ENCODE measurements at places on chromosomes 13 and 19.
A peak's percentile ranks its signal among the peaks of the same experiment; 100 is the strongest.

DNA sequence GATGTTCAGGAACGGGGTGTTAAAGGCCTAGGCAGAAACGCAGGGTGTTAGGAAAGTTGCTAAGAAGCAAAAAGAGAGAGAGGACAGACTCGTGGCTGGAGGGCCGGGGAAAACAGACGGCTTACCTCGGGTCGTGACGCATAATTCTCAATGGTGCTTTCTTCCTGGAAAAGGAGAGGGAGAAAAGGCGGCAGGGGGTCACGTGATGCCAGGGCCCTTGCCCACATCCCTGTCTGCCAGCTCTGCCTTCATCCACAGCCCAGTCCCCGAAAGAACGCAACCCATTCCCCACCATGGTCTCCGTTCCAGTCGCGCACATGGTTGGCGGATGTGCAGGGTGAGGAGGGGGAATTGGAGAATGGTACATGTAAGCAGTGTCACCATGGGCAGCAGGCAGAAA is 1.6 kb downstream of the KRTDAP start:
- no peak for DNase-seq

- no peak for DNase-seq
These were observed at the start of gene ADM5 for GRCh38 chr19:49689133-49690078. ADM5 (plus strand) TSS chr19:49689594; CDS start chr19:49689838, 244 bp downstream.

DNA sequence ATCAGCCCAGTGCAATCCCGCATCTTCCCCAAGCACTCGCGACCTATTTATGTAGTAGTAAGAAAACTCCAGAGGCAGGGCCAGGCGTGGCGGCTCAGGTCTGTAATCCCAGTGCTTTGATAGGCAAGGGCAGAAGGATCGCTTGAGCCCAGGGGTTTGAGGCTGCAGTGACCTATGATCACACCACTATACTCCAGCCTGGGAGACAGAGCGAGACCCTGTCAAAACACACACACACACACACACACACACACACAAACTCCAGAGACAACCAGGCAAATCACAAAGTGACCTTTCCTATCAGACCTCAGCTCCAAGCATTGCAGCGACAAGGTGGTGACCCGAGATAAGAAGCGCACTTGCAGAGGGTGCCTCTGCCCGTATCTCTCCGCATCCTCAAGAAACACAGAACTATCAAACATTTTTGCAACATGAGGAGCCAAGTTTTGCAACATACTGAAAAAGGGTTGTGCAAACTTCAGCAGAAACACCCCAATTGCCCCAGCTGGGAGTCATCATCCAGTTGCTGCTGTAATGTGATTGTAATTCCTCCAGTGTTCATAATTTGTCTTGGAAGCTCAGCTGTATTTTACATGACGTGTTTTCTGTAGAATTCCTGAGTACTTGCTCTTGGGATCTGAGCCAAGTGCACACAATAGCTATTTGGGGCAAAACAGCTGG is 8.7 kb upstream of the KLF2 start:
- peak; percentile 100 for DNase-seq

GRCh38 chr19:28840891-28841290 is 372.1 kb downstream of the UQCRFS1 start:
- no peak for DNase-seq

- DNase-seq: no peak
These were observed 9.8 kb downstream of the PROZ start for GRCh38 chr13:113168211-113168610.

DNA sequence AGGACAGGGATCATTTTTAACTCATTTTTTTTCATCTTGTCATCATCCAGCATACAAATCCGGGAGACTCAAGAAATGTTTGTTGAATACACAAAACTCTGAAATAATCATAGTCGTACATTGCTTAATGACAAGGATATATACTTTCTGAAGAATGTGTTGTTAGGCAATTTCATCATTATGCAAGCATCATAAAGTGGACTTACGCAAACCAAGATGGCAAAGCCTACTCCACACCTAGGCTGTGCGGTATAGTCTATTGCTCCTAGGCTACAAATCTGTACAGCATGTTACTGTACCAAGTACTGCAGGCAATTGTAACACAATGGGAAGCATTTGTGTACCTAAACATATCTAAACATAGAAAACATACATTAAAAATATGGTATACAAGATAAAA is 264.1 kb downstream of the TSHZ3 start:
- peak; percentile 7 for DNase-seq

DNA sequence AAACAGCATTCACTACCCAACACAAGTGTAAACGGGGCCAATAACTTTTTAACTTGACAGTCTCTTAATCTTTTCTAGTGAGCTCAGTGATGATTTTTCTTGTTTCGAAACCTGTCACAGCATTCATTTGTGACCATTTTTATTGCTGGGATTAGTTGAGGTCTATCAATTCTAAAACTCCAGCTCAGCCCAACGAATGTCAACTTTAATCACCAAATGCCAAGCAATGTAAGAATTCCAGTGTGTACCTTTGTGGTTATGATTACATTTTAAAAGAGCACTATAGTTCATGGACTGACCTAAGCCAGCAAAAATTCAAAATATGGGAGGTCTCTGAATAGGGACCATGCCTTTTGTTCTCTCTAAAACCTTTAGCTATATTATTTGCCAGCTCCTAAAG is 694.3 kb upstream of the SGCG start:
- peak; percentile 53 for DNase-seq

- no peak for DNase-seq
These were observed 118.1 kb downstream of the STARD13 start for GRCh38 chr13:33167491-33167890.

DNA sequence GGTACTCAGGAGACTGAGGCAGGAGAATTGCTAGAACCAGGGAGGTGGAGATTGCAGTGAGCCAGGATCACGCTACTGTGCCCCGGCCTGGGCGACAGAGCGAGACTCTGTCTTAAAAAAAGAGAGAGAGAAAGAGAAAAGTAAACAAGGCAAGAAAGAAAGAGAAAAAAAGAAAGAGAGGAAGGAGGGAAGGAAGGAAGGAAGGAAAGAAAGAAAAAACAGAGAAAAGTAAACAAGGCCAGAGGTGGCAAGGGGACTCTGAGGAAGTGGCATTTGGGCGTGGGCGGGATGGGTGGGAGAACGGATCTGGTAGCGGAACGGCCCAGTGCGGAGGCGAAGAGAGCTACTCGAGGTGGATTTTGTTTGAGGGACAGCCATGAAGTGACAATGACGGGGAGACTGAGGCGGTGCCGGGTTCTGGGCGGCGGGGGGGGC is 7.5 kb upstream of the ARRDC2 start:
- DNase-seq: no peak

GRCh38 chr19:55196803-55197202 is 12.5 kb downstream of the PTPRH start:
- no peak for DNase-seq

GRCh38 chr13:30466841-30467252 is 1.1 kb upstream of the HMGB1 start:
- DNase-seq: no peak

DNA sequence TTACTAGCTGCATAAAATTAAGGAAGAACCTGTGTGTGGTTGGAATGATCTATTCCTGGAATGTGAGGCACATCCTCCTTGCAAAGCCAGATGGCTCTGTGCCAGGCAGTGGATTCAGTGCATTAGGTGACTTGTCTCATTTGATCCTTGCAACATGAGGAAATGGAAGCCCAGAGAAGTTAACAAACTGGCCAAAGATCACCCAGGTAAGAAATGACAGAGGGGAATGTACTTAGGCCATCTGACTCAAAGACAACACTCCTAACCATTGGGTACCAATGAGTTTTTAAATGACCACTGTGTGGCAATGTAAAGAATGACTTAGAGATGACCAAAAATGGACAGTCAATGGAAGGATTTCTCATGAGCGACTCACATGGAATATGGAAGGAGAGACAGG is 114.2 kb upstream of the RXFP2 start:
- no peak for DNase-seq

GRCh38 chr13:90270226-90270625 is 1077.3 kb upstream of the MIR17HG start:
- DNase-seq: peak; percentile 1

- DNase-seq: no peak
These were observed 13.5 kb upstream of the CNFN start for GRCh38 chr19:42403586-42403985.

DNA sequence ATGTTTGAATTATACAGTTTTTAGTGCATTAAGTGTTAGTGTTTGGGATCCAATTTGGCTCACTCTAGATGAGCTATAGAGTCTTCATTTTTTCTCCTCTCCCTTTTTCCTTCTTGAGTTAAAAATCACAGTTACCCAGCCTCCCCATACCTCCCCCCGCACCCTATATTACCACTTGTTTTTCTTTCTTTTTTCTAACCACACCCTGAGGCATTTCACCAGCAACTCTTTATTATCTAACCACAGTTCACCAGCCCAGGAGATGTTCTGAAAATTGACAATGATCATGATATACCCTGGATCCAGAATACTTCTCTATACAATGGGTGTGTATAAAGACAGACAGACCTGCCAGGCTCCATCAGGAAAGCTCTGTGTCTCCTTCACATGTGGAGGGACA is 86.5 kb upstream of the UBL3 start:
- no peak for DNase-seq

DNA sequence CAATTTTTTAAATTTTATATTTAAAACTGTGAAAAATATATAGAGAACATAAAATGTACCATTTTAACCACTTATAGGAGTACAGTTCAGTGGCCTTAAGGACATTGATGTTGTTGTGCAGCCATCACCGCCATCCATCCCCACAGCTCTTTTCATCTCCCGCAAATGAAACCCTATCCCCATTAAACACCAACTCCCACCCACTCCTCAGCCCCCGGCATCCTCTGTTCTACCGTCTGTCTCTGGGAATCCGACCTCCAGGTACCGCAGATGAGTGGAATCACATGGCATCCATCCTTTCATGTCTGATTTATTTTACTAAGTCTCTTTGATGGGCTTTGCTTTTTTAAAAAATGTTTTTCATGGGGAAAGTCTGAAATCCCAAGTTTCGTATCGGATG is 23.8 kb upstream of the SMIM17 start:
- DNase-seq: no peak

DNA sequence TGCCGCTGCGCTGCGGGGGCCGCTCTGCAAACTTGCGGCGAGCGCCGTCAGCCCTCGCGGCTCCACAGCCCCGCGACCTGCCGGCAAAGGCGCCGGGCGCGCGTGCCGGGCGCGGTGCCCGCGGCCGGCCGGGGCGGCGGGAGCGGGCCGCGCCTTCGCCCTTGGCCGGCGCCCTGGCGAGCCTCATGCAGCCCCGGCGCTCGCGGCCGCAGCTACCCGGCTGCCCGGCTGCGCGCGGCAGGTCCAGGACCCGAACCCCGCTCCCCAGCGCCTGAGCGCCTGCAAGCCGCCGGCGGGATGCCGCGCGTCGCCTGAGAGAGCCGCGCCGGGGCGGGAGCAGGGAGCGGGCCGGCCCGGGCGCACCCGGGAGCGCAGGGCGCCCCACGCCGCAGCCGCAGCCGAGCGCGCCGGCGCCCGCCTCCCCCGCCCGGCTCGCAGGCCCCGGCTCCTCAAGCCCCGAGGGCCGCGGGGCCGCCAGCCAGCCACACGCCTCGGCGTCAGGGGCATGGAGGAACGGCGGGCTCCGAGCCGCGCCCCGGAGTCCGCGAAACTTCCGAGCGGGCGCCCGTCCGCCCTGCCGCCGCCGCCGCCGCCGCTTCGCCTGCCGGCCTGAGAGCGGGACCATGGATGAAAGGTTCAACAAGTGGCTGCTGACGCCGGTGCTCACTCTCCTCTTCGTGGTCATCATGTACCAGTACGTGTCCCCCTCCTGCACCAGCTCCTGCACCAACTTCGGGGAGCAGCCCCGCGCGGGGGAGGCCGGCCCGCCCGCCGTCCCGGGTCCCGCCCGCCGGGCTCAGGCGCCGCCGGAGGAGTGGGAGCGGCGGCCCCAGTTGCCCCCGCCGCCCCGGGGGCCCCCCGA is 564 bp downstream of the HS6ST3 start:
- DNase-seq: no peak

GRCh38 chr13:76339649-76340048 is 546.6 kb downstream of the KCTD12 start:
- no peak for DNase-seq

DNA sequence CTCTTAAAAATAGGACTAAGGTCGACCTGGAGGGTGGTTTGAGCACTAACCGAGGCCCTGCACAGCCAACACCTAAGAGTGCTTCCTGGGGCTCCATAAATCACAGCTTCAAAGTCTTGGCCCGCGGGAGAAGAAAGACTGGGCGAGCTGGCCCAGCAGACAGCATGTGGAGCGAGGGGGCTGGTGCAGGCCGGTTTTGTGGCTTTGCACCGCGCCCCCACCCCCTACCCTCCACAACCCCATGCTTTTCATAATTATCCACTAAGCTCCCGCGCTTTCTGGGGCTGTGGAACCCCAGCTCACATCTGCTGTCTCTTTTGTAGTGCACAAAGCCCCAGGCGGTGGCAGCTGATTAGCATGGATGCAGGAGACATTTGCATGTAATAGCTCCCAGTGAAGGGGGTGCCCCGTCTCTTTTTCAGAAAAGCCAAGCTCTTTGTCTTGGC is 17.1 kb downstream of the CARM1 start:
- no peak for DNase-seq

DNA sequence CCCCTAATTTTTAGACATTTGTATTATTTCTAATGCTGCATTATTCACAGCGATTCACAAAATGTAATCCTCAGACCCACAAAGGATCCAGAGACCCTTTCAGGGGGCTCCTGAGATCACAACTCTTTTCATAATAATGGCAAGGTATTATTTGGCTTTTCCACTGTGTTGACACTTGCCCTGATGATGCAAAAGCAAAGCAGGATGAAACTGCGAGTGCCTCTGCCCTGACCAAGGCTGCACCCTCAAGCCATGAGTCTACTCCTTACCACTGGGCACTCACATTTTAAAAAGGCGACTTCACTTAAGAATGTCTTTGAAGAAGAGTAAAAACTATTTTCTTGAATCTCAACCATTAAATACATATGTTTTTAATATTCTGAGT is 11.4 kb downstream of the ELF1 start:
- DNase-seq: no peak

DNA sequence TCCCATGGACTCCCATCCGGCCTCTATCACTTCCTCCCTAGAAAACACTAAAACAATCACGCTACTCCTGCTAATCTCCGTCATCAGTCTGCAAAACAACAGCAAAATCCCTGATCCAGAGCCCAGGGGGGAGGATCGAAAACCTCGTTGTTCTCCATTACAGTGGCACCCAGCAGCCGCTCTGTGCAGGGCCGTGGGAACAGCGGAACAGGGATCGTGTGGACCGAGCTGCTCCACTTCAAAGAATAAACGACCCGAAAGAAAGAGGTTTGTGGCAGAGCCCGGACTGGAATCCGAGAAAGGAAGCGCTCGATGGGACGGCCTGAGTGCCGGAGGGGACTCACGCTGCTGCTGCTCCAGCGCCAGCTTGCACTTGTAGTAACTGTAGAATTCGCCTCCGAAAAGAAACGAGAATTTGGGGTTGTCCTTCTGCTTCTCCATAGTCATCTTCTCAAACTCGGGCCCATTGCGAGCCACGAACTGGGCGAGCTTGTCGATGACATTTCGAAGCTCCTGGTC is 652 bp downstream of the CHERP start:
- DNase-seq: peak; percentile 22

GRCh38 chr19:34261334-34262109 is 7.2 kb downstream of the GARRE1 start:
- DNase-seq: no peak

- DNase-seq: no peak
These were observed 46.8 kb downstream of the ARHGEF7 start for GRCh38 chr13:111161601-111162600.
